Stimulated activated CD8-positive, alpha-beta memory T cell treated with anti-CD3 and anti-CD28 coated beads, Interleukin-7, amount 100 ng/mL, for 1 hour (primary cell): ENCODE measurements at places on chromosomes 3 and 15.
A peak's percentile ranks its signal among the peaks of the same experiment; 100 is the strongest.

GRCh38 chr3:45035441-45036301, 9.6 kb downstream of the CLEC3B start:
- no peak for DNase-seq

- no peak for DNase-seq
Observed at GRCh38 chr3:33052671-33053070, 44.3 kb downstream of the GLB1 start.

DNA sequence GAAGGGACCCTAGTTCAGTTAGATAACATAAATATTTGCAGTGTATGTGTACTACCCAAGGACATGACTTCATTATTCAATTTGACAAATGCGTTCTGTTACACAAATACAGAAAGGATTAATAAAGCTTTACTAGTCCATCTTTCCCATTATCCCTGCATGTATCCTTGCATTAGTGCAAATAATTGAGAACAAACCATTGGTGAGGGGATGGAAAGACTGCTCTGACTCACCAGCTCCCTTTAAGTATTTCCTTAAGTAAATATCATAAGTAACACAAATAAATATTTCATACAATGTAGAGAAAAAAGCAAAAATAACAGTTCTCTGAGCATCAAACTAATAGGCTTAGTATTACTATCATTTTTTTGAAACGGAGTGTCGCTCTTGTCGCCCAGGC, 1.9 kb upstream of the GPD1L start:
- no peak for DNase-seq

- DNase-seq = no peak
Observed at GRCh38 chr15:78149805-78150751, 916 bp downstream of the IDH3A start.

DNA sequence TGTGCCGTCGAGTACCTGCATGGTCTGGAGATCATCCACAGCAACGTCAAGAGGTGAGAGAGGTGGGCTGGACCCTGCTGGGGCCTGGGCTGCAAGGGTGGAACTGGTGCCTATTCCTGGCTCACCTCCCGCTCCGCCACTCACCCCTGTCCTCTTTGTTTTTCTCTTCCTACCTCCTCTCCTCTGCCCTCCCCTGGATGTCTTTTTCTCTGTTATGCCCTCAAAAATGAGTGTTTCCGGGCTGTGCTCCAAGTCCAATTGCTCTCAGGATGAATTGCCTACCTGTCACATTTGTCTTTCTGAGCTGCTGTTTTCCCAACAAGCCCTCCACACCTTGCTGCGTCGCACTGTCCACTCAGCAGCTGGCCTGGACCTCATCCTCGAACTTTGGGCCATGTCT, 28.5 kb upstream of the TATDN2 start:
- no peak for DNase-seq

DNA sequence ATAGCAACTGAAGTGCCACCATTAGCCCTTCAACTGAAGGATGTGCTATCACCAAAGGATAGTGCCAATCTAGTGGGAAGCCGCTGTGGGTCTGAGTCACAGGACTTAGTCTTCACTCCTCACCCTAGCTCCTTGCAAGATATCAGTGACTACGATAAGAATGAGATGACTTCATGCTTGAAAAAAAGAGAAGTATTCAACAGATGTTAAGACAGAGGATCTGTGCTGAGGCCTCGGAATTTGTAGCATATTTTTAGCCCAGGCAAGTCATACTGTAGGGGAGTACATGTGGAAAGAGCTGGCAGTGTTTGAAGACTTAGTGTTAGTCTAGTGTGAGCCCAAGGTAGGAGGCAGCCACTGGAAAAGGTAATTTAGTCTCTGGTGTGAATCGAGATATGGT, 270.7 kb upstream of the LRTM1 start:
- no peak for DNase-seq

GRCh38 chr3:62559831-62560445, 186.6 kb upstream of the FEZF2 start:
- no peak for DNase-seq

- no peak for DNase-seq
Observed at GRCh38 chr3:125395091-125395490, 20.0 kb upstream of the ZNF148 start.

- DNase-seq = no peak
Observed at GRCh38 chr3:32646761-32647160, 38.2 kb upstream of the CNOT10 start.

GRCh38 chr15:52220937-52221660, 29.9 kb upstream of the GNB5 start:
- no peak for DNase-seq

DNA sequence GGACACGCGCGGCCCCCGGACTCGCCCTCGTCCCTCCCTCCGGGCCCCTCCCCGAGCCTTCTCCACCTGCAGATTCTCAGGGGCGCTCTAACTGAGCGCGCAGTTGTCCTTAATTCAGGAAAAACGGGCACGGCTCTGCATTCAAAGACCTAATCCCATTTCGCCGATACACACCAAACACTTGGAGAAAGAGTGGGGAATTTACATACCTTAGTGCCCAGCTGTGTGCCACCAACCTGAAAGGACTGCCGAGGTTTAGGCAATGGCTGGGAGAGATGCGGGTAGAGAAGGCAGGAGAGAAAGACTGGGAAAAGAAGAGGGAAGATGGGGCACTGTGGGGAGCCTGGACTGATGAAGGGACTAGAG, 21.8 kb downstream of the IGDCC3 start:
- DNase-seq = no peak

GRCh38 chr3:128178782-128179483, 25.7 kb downstream of the EEFSEC start:
- DNase-seq = no peak

DNA sequence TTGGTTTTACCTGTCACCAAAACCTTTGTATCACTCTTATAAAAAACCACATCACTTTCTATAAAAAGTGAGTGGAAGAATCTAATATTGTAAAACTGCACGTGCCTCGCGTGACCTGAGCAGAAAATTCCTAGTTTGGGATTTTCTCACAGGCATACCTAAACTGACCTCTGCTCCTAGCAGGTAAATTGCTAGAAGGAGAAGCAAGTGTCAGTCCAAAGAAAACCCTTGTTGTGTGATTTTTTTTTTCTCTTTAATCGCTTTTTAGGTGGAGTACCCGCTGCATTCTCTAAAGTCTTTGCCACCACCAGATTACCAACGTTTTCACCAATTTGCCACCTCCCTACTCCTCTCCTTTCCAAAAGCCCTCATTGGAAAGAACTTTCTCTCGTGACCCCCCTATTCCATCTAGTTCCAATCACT, 534 bp upstream of the UBE2E1 start:
- DNase-seq = no peak

DNA sequence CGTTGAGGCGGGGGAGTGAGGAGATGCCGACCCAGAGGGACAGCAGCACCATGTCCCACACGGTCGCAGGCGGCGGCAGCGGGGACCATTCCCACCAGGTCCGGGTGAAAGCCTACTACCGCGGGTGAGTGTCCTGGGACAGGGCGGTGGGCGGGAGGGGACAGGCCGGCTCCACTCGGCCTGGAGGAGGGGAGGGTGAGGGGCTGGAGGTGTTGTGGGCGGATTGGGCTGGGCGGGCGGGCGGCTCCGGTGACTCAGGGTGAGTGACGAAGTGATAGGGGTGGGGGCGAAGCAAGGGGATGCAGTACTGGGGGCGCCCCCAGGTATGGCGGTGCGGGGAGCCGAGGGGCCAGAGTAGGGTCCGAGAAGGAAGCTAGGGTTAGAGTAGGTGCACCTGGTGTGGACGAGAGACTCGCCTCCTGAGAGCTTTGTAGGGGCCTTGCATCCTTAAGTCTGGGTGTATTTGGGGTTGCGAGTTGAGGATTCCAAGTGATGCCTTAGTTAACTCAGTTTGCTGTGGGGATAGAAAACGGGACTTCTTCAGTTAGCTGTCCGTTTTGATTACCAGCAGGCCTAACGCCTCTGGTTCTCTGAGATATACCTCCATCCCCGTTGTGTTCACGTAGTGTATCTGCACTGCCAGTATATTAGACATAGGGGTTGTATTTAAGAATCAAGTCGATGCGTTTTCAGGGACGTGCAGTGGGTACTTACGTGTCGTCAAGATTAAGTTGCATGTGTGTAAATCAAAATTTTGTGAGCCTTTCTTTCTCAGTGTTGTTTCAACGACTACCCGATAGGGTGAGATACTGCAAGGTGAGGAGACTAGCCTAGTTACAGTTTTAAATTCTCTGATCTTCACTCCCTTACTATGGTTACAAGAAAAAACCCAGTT, 670 bp downstream of the PRKCI start:
- peak; percentile 5 for DNase-seq

DNA sequence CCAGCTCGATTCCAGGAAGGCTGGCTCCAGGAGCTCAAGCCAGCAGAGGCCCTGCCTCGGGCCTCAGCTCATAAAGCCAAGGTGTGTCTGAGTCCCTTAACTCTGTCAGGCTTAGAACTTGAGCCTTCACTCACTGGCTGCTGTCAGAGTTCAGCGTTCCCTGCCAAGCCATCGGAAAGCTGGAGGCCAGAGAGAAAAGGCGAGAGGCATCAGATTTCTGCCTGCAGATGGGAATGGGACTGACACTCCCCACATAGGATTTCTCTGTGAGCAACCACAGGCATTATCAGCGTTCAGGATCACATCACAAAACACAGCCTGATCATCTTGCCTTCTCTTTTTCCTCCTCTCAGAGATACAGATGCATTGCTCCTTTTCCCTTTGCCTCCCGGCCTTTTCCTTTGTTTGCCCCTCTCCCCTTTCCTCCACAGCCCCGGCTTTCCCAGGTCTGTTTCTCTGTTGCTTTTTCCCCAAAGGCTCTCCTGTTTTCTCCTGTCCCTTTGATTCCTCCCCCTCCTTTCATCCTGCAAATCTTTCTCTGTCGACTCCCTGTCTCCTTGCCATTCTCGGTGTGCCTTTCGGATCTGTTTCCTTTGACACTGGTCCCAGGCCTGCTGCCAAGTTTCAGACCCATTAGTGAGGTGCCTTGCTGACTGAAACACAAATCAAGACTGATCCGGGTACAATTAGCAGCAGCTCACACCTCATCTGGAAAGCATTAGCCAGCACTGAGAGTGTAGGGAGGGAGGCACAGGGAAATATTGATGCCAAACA, 44.5 kb upstream of the BOC start:
- no peak for DNase-seq

GRCh38 chr15:74209997-74210671, 7.5 kb upstream of the STRA6 start:
- no peak for DNase-seq

DNA sequence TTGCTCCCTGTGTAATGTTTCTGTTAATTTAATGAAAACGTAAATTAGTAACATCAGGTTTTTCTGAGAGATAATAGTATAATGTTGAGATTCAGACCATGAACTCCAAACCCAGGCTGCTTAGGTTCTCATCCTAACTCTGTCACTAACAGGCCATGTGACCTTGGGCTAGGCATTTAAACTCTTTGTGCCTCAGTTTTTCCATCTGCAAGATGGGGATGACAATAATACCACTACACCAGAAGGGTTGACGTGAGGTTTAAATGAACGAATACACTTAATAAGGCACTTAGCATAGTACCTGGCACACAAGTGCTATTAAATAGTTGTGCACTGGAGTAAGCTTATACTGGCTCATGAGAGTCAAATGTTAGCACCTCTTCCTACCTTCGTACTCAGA, 370.8 kb downstream of the MAGI1 start:
- DNase-seq = no peak

DNA sequence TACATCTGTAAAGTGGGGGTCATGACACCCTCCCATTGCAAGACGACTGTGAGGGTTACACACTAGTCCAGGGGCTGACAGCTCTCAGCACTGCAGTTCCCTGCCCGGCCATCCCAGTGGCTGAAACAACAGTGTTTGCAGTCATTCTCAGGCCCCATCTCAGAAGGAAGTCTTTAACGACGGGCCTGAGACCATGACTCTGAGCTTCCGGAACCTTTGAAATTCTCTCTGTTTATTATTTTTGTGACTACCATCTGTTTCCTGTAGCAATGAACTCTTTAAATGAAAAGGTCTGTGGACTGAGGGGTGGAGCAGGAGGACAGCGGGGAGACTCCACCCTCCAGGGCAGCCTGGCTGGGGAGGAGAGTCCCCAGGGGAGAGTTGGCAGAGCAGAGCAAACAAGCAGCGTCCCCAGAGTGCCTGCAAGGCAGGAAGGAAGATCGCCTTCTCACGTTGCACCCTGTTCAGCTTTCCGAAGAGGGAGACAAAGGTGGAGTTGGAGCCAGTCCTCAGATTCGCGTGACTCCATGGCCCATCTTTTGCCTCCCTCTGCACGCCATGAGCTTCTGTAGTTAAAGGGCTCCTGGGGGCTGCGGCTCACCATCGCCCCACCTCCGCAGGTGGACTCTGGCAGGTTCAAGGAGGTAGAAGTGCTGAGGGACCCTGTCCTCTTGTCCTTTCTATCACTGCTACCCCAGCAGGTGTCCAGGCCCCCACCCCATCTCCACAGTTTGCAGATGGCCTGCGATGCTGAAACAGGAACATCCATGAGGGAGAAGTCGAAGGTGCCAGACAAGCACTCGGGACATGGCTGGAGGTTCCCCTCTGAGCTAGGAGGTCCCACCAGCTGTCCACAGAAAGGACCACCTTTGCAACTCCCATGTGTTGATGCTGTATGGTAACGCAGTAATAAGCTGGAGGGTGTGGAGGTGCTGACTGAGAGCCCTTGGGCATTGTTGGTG, 525.8 kb upstream of the PROK2 start:
- DNase-seq = no peak
